ENCODE measurements at places on chromosomes 1 and 21.

GRCh38 chr1:201531551-201532425 is 7.1 kb upstream of the NAV1 start:
- DNase-seq: no peak

DNA sequence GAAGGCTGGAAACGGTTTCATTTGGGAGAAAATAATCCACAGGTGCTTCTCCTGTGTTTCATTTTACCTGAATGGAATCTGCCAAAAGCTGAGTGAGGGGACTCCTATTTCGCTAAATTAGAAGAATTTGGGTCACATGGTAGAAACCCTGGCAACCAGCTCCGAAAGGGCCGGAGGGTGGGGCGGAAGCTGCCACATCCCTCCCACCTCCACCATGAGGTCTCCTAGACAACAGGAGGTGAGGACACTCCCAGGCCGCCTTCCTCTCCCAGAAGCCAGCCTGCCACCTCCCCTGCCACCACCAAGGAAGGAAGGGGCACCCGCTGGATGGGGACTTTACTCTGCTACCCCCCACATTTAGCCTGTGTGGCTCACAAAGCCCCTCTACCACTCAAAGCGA is 199.9 kb upstream of the ZC3H12A start:
- DNase-seq: no peak

- no peak for DNase-seq
Observed at GRCh38 chr1:58256546-58256945, 290.0 kb downstream of the OMA1 start.

GRCh38 chr1:23100074-23100748 is 68.4 kb downstream of the LUZP1 start:
- DNase-seq: no peak

DNA sequence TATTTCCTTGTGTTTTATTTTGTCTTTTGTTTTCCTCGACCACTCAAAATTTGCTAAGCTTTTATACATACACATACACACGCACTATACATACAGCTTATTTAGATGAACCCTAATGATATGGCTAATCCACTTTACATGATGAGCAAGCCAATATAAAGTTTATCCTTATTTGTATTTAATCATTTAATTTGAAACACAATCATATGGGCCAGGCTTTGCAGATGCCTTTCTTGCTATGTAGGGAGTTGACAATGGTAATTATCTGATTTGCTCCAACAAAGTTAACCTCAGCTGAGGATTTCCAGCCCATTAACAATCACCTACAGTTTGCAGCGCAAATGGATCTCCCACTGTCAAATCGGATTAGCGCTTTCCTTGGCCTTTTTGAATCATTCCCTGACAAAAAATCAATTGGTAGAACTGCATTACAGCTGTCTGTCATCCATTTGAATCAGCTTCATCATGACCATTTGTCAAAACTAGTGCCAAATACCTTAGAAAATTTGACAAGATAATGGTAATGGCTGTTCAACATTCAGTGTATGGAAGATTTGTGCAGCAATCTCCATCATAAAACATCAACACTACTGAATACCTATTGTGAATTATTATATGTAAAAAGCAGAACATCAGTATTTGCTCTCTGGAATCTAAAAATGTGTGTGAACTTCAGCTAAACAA is 352.6 kb downstream of the MRPL39 start:
- DNase-seq: no peak

DNA sequence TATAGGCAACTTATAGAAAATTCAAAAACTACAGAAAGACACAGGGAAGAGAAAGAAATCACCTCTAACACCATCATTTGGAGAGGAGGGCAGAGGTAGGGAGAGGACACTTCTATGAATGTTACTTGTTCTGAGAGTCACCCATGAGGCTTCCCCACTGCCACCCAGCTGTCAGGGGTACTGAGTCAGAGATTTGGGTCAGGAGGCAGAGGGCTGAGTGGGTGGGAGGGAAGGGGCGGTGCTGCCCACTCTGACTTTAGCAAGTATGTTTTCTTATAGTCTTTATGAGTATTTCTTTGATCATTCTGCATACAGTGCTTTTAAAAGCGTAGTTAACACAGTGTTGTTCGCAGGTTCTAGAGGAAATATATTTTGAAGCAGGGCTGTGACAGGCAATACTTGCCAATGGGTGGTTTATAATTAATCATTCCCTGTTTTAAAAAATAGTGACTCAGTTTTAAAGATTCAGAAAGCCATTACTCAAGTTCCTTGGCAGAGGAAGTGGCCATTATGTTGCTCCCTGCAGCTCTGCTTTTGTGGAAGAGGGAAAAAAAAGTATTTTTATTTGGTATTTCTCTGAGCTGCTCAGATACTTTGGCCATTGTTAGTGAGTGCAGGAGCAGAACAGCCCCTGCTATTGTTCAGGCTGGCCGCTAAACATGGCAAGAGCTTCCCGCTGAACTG is 18.3 kb downstream of the IL6R start:
- DNase-seq: no peak

DNA sequence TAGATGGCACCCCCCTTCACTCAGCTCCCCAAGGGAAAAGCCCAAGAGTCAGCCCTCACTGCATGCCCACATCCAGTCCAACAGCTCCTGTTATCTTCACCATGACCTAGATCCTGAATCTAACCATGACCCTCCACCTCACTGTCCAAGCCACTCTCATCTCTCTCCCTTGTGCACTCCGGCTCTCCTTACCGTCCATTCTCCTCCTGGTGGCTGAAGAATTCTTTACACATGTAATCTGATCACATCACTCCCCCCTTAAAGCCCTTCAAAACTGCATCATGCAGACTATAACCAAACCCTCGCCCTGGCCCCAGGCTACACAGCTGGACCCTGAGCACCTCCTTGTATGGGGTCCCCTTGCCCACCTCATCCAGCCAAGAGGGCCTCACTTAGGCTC is 14.0 kb upstream of the PAQR7 start:
- DNase-seq: no peak

DNA sequence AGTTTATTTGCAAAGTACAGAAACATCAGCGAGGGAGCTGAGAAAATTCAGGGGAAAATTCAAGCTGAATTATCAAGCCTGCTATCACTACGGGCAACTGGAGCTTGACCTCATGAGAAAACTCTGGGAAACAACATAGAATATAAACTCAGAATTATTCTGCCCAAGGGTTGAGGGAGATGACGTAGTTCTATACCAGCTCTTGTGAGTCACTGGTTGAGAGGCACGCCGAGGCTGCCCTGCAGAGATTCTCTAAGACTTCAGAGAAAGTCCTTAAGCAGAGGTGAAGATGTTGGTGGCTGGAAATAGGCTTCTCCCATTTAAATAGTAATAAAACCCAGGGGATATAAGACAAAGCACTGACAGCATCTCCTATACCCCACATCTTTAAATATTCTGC is 12.3 kb downstream of the SYDE2 start:
- no peak for DNase-seq

GRCh38 chr21:26946744-26947446 is 20.0 kb downstream of the ADAMTS5 start:
- DNase-seq: no peak

DNA sequence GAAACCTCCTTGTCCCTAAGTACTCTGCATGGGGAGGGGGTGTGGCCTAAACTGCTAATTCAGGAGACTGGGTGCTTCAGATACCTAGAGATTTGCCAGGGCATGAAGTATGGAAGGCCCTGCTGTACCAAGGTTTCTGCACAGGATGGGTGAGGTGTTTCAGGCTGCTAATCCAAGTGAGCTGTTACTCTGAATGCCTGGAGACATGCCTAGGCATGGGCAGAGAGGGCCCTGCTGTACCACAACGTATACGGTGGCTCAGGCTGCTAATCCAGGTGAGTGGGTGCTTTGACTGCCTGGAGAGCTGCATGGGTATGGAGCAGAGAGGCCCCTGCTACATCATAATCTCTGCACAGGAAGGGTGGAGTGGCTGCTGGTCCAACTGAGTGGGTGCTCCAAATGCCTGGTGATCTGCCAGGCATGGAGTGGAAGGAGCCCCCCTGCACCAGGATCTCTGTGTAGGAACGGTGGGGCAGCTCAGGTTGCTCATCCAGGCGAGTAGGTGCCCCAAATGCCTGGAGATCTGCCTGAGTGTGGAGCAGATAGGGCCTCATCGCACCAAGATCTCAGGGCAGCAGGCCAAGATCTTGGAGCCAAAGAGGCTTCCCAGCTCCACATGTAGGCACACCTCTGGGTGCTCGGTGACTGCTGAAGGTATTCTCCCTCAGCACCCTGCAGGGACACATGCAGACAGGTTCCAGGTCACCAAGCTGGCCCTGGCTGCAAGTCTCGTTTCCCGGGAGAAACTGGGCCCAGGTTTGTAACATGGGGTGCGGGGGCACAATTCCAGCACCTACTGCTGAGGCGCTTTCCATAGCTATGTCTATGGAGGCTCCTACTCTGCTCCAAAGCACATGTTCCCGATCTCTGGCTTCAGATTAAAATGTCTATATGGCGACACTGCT is 252.5 kb upstream of the PLXNA2 start:
- DNase-seq: no peak

DNA sequence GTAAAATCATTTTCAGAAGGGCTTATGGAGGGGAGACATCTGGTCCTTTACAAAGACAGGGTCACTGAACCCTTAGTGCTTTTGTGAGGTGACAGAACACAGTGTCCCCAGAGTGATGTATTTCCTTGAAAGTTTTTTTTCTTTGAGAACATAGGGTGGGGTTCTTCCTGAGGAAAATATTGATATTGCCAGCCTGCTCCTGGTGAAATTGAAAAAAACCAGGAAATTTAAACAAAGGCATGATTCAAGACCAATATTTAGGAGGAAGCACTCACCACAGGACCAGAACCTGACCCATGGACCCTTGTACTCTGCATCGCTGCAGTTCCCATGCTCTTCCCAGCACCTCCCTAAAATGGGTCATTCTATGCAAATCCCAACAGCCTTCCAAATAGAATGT is 63.7 kb downstream of the ST6GALNAC3 start:
- no peak for DNase-seq

DNA sequence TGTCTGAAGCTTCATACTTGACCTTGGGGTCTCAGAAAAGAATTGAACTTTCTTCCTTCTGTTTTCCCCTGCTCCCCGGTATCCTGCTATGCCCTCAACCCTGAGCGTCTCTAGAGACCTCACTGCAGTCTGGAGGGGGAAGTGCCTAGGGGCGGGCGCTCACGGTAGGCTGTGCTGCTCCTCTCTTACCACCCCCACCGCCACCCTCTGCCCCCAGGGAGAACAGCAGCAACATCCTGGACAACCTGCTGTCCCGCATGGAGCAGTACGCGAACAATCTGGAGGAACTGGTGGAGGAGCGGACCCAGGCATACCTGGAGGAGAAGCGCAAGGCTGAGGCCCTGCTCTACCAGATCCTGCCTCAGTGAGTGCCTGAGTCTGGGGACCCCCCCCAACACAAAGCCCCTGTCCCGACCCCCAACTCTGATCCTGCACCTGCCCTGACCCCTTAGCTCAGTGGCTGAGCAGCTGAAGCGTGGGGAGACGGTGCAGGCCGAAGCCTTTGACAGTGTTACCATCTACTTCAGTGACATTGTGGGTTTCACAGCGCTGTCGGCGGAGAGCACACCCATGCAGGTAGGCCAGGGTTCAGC is 10.3 kb downstream of the NPR1 start:
- DNase-seq: no peak

DNA sequence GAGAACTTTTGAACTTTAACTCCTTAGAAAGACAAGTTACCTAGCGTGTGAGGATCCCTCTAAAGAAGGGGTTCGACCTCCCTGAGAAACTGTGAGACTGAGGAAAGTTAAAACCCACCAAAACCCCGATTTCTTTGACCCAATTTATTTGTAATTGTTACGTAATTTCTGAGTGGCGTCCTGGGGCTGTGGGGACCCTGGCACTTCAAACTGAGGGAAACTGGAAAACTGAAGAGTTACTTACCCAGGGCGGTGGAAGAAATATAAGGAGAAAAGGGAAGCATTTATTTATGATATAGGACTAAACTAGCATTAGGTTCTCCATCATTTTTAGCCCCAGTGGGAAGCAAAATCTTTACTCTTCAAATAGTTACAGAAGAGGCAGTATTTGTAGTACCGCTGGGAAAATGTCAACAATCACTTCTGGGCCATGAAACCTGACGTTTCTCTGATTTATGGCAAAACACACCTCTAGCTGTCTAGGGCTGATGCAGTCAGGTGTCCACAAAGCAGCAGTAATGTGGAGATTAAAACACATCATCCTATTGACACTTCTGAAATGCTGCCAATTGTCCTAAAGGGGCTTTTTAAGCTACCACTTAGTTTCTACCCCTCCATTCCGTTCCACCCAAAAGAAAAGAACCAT is 430 bp downstream of the S100B start:
- DNase-seq: no peak

GRCh38 chr1:44296806-44297205 is 58.3 kb downstream of the ERI3 start:
- DNase-seq: no peak

- peak; percentile 28 for DNase-seq
Observed at GRCh38 chr21:45532826-45533360, 9.3 kb downstream of the SLC19A1 start.

DNA sequence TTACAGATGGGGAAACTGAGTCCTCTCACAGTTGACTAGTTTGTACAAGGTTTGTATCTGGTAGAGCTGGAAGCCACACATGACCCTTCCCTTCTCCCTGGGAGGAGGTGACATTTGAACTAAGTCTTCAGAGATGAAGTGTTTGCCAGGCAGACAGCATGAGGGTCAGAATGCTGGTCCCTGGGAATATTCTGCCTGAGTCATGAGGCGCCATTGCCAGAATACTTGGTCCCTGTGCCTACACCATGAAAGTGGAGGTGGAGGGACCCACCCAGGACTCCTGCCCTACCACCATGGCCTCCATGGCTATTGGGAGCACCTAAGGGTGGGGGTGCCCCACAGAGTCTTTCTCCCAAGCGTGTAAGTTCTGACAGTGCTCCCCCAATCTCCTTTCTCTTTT is 7.0 kb downstream of the RPS6KA1 start:
- no peak for DNase-seq

DNA sequence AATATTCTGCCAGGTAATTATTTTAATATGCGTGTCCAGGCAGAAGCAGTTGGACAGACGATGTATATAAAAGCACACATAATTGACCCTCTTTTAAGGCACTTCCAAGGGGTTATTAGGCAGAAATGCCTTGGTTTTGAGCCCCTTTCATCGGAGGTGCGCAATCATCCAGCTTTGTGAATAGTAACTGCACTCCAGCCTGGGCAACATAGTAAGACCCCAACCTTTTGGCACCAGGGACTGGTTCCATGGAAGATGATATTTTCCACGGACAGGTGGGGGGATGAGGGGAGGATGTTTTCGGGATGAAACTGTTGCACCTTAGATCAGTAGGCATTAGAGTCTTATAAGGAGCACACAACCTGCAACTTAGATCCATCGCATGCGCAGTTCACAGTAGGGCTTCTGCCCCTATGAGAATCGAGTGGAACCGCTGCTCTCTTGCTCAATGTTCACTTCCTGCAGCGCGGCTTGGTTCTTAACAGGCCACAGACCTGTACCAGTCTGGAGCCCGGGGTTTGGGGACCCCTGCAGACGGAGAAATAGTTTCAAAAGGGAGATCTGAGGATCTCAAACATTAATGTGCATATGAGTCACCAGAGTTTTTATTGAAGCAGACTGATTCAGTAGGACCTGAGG is 1.8 kb upstream of the MCOLN2 start:
- peak; percentile 26 for DNase-seq

DNA sequence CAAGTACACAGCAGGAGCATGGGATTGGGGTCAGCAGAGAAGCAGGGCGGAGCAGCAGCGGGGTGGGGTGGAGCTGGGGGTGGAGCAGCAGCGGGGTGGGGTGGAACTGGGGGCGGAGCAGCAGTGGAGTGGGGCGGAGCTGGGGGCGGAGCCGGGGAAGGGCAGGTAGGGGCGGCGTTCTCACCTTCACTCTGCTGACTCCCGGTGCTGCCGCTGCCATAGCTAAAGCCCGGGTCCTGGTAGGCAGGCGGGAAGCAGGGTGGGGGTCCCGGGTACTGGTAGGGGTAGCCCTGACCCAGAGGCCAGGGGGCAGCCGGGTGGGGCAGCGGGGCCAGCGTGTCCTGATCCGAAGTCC is 6.7 kb downstream of the TAS1R3 start:
- DNase-seq: no peak

Data from left colon (tissue), 2 donors.